Renal cortical epithelial cell (primary cell): ENCODE measurements at places on chromosomes 4 and X.

GRCh38 chrX:149540621-149541520 is at the start of gene EOLA1:
EOLA1 (plus strand) TSS chrX:149541012; CDS start chrX:149545631, 4,619 bp downstream.
- DNase-seq: peak; percentile 92

- no peak for DNase-seq
Measured at GRCh38 chr4:123363729-123364128, 32.9 kb upstream of the SPRY1 start.

DNA sequence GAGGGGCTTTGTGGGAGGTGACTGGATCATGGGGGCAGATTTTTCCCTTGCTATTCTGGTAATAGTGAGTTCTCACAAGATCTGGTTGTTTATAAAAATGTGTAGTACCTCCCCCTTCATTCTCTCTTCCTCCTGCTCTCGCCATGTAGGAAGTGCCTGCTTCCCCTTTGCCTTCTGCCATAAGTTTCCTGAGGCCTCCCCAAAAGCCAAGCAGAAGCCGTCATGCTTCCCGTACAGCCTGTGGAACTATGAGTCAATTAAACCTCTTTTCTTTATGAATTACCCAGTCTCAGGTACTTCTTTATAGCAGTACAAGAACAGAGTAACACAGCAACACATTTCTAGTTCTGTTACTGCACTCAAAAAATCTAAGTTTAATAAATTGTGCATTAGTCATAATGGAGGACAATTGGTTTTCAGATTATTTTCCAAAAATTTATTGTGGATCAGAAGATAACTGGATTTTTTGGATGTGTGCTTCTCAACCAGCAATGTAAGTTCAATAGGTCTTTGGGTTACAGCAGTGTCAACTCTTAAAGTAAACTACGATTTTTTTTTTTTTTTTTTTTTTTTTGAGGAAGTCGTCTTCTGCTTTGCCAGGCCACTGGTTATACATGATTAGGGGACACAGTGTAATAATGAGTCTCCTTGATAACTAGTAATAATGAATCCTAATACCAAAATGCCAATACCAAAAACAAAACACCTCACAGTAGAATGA is 69.9 kb downstream of the CHIC2 start:
- DNase-seq: no peak

DNA sequence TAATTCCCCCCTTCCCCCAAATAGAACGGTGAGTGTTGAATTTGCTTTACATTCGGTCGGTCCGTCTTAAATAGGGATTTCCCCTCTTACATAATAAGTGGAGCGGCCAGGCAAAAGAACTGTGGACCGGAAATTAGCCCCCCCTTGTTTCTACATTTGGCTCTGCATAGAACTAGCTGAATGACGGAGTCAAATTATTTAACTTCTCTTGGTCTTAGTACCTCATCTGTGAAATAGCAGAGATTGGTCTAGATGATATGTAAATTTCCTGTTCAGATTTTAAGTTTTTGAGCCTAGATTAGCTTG is 1.3 kb downstream of the SPATA18 start:
- no peak for DNase-seq

GRCh38 chr4:86300516-86300915 is 59.3 kb downstream of the MAPK10 start:
- no peak for DNase-seq

DNA sequence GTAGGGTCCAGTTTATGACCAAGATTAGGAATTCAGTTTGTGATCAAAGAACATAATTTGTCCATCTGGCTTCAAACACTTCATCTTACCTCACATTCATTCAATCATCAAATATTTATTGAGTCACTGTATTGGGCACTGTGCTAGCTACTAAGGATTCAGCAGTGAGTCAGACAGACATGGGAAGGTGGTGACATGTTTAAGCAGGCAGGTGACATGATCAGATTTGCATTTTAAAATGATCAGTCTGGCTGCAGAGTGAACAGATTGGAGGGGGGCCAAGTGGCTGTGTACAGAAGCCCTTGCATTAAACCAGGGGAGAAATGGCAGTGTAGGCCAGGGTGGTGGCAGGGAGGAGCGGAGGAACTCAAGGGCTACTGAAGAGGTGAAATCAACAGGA is 25.1 kb upstream of the APLN start:
- peak; percentile 32 for DNase-seq

DNA sequence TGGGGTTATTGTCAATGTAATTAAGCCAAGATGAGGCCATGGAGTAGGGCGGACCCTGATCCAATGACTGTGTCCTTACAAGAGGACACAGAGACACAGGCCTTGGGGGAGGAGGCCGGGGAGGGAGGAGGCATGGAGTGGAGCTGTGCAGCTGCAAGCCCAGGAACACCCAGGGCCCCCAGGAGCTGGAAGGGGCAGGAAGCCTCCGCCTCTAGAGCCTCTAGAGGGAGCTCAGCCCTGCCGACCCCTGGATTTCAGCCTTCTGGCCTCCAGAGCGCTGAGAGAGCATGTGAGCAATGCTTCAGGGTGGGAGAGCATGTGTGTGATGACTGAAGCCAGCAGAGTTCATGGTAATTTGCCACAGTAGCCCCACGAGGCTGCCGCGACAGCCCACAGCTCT is 234.6 kb downstream of the AFAP1 start:
- DNase-seq: no peak

- peak; percentile 85 for DNase-seq
Measured at GRCh38 chr4:102328045-102328444, 17.2 kb downstream of the SLC39A8 start.

DNA sequence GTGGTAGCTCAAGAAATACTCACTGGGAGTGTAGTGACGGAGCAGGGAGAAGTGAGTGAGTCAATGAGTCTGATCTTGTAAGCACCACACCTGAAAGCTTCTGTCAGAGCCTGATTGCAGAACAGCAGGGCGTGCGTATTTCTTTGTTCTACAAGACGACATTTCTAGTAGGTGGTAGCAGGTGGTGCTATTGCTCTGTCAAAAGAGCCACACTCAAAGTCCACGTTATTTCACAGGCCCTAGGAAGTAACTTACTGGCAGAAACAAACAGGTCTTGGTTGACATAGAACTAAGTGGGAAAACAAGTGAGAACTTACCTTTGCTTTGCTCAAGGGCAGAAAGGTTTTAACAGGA is 46.4 kb upstream of the SPRY1 start:
- peak; percentile 81 for DNase-seq

DNA sequence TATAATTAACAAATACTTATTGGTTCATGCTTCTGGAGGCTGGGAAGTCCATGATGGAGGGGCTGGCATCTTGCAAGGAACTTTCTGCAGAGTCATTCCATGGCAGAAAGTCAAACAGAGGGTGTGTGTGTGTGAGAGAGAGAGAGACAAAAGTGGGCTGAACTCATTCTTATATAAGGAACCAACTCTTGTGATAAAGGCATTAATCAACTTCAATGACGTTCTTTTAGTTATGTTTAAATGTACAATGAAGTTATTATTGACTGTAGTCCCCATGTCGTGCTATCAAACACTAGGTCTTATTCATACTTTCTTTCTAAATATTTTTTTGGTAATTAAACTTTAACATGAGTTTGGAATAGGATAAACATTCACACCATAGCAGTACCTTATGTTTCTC is 1408.8 kb downstream of the STIM2 start:
- no peak for DNase-seq

- DNase-seq: no peak
Measured at GRCh38 chr4:80179637-80180161, 17.6 kb upstream of the PRDM8 start.
